ENCODE measurements at places on chromosomes 7 and 10. TPM values are rescaled to one million over a fixed set of nuclear protein-coding genes. Genes with fewer than 3 reads are reported as not detected.
A peak's percentile ranks its signal among the peaks of the same experiment; 100 is the strongest.

DNA sequence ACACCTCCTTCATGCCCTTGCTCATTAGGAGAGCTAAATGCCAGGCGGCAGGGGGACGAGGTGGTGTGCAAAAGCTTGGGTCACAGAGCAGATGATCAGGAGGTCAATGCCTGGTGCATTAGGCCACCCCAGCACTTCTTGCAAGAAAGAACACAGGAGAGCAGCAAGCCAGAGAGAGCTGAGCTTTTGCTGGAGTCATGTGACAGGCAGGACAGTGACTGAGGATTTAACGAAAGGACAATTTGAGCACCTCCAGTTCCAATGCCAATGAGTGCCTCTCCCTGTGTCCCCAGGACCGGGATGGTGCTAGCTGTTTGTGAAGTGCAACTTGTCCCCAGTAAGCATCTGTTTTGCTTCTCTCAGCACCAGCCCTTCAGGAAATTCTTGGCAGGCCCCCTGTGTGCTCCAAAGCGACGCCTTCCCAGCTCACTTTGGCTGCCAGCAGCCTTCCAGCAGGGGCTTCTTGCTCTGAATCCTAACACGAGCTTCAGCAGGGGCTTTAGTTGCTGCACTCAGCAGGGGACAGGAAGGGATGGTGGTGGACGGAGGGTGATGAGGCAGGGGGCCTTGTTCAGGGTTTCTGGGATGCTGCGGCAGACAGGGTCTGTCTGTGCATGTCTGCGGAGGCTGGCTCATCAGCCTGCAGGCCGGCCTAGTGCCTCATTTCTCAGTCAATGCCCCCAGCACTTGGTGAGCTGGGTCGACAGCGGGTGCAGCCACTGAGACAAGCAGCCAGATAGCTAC, 368.1 kb downstream of the RPS24 start:
- no peak for DNase-seq

Gene CALHM3
- not detected for total RNA-seq

- peak; percentile 23 for DNase-seq
Measured at GRCh38 chr10:44858988-44859387, 52.1 kb upstream of the TMEM72 start.

- no peak for DNase-seq
Measured at GRCh38 chr7:54336800-54337199, 205.4 kb upstream of the VSTM2A start.

Gene CPVL
- total RNA-seq: not detected

DNA sequence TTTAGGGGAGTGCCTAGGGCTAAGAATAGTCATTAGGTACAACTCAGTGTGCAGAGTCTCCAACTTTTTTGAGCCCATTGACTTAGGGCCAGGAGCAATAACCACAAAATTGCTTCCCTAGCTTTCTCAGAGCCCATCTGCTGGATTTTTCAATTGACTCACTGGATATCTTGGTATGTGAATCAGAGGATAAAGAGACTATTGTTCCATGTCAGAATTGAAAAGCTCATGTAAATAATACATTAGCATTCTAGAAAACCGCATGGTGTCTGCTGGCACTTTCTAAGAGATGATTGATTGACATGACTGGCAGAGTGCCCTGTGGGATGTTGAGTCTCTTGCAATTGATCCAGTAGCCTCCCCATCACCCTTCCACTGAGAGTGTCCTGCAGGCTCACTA, 246.2 kb downstream of the CCDC7 start:
- peak; percentile 72 for DNase-seq

Gene AGMO
- total RNA-seq: under 0.01 TPM

- peak; percentile 91 for DNase-seq
Measured at GRCh38 chr7:117273814-117274225, 49.0 kb downstream of the WNT2 start.

Gene TWIST1
- total RNA-seq: 23.7 TPM

DNA sequence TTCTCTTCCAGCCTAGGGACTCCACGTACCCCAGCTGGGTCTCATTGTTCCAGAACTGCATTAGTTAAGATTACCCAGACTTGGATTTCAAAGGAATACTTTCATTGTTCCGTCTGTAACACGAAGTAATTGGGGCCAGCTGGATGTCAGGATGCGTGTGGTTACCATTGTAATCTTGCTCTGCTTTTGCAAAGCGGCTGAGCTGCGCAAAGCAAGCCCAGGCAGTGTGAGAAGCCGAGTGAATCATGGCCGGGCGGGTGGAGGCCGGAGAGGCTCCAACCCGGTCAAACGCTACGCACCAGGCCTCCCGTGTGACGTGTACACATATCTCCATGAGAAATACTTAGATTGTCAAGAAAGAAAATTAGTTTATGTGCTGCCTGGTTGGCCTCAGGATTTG, 21.0 kb downstream of the LRRC17 start:
- DNase-seq: peak; percentile 89

DNA sequence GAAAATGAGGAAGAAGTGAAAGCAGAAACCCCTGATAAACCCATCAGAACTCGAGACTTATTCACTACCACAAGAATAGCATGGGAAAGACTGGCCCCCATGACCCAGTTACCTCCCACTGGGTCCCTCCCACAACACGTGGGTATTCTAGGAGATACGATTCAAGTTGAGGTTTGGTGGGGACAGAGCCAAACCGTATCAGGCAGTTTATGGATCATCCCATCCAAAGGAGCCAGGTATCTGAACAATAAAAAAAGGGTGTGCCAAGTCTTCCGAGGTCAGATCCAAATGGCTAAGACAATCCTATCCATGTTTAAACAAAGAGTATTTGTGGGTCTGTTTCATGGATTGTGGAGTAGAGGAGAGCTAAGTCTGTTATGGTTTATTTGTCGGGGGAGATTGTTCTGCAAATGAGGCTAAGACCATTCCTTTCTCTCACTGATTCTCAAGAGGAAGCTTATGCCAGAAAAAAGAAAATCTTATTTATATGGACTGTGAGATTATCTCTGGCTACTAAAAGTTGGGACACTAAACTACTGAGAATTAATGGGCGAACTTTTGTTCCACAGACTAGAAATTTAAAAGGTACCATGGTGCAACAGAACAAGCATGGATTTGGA, 203.7 kb downstream of the IPMK start:
- DNase-seq: no peak

- DNase-seq: peak; percentile 27
Measured at GRCh38 chr7:108235451-108236061, 105.4 kb upstream of the LAMB4 start.

Gene FAM131B
- 0.53 TPM for total RNA-seq

DNA sequence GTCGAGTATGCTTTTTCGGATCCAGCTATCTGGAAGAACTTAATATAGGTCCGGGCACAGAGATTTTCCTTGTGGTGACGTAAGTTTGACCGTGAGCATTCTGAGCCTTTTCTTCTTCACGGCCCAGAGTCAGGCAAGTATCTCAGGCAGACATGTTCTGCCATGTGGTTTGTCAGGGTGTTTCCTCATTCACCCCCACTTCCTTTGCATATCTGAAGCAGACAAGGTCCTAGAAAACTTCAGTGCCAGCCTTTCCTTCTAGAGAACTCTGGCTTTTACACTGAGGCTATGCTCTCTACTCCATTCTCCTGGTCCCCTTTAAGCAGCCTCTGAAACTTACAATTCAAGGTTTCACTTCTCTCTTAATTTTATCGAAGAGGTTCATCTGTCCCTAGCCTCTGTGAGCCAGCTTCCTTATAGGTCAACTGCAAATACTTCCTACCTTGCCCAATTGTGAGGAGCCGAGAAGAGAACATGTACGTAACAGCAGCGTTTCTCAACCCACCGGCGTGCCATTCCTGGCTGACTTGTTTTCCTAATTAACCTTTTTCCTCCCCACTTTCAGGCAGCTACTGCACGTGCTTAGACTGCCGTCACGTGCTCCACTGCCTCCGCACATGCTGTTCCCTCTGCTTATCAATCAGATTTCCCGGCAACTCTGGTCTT, 47.3 kb downstream of the CDCA7L start:
- no peak for DNase-seq

DNA sequence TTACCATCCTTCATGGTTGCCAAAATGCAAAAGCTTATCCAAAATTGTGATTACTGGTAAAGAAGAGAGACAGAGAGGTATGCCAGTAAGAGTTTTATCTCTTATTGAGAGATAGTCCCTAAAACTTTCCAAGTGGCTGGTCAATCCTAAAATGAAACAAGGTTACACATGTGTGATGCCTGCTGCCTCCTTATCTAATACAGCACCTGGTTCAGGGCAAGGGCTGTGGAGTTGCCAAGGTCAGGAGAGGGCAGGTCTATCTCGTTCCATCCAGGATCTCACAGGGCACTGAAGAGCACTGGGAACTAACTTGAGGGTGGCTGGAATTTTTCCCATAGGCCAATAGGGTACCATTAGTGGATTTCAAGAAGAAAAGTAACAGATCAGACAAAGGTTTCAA, 18.3 kb downstream of the VOPP1 start:
- no peak for DNase-seq

Gene KCNIP2
- 0.51 TPM for total RNA-seq

- no peak for DNase-seq
Measured at GRCh38 chr10:109114579-109114978, 808.7 kb downstream of the XPNPEP1 start.

- DNase-seq: no peak
Measured at GRCh38 chr7:11702938-11703337, 129.1 kb downstream of the THSD7A start.

All from bronchial epithelial cell (primary cell).